ENCODE measurements at places on chromosomes 4 and X. TPM values are rescaled to one million over a fixed set of nuclear protein-coding genes. Genes with fewer than 3 reads are reported as not detected.

- H3K27me3 ChIP-seq, result no peaks in the 10 kb centered on the region
- no peak overlapping the region for H3K27ac ChIP-seq
- DNase-seq, result no peak
These were observed 61.5 kb upstream of the AMOT start for GRCh38 chrX:112901869-112902725.

DNA sequence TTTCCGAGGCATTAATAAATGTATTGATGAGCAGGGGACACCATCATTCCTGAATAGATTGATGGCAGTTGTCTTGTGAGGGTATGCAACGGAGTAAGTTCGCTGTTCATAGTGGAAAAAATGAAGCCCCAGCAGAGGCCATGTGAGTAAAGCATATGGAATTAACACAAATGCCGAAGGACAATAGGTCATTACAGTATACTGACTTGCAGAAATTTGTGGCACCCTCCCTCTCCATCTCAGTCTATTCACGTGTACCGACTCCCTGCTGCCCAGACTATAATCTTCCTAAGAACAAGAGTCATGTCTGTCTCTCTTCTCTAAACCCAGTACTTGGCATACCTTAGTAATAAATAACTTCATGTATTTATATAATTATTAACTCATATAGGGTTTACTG lies 47.1 kb upstream of the PCDH10 start:
- H3K4me1 ChIP-seq, result no peaks in the 10 kb centered on the region
- no peaks in the 10 kb centered on the region for H3K36me3 ChIP-seq
- no peak overlapping the region for H3K27ac ChIP-seq
- H3K27me3 ChIP-seq, result no peaks in the 10 kb centered on the region
- no peak for DNase-seq
- H3K4me3 ChIP-seq, result no peak overlapping the region

GRCh38 chr4:145936997-145937901 lies 1.4 kb downstream of the ZNF827 start:
- H3K27ac ChIP-seq, result peak overlapping the region; percentile 94
- H3K36me3 ChIP-seq, result no peaks in the 10 kb centered on the region
- H3K4me3 ChIP-seq, result peak overlapping the region; percentile 87

DNA sequence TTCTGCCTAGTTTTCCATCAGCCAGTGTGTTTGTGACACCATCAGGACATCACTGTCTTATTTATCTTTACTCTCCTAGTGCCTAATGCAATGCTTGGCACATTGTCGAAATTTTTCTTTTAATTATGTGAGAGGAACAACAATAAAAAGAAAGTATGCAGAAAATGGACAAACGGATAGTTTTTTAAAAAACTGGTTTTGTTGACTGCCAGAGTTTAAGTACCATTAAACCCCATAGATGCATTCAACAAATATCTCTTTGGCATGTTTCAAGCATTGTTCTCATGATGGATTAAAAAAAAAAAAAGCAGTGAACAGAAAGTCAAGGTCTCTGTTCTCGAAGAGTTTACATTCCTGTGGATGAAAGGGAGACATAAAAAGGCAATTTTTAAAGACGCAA lies 398.4 kb downstream of the PPP3CA start:
- H3K4me3 ChIP-seq, result no peak overlapping the region
- no peak overlapping the region for H3K27ac ChIP-seq
- H3K27me3 ChIP-seq, result no peaks in the 10 kb centered on the region
- DNase-seq, result no peak

GRCh38 chrX:150736475-150736874 lies 43.3 kb downstream of the MTMR1 start:
- no peaks in the 10 kb centered on the region for H3K4me1 ChIP-seq
- H3K27ac ChIP-seq, result no peak overlapping the region
- no peak overlapping the region for H3K4me3 ChIP-seq
- no peak for DNase-seq
- H3K27me3 ChIP-seq, result no peaks in the 10 kb centered on the region
- peaks cover 36% of the 10 kb centered on the region for H3K36me3 ChIP-seq

- H3K36me3 ChIP-seq, result no peaks in the 10 kb centered on the region
- H3K4me1 ChIP-seq, result no peaks in the 10 kb centered on the region
- H3K27ac ChIP-seq, result no peak overlapping the region
- no peak overlapping the region for H3K4me3 ChIP-seq
These were observed 98.3 kb downstream of the GK start for GRCh38 chrX:30751497-30751896.

DNA sequence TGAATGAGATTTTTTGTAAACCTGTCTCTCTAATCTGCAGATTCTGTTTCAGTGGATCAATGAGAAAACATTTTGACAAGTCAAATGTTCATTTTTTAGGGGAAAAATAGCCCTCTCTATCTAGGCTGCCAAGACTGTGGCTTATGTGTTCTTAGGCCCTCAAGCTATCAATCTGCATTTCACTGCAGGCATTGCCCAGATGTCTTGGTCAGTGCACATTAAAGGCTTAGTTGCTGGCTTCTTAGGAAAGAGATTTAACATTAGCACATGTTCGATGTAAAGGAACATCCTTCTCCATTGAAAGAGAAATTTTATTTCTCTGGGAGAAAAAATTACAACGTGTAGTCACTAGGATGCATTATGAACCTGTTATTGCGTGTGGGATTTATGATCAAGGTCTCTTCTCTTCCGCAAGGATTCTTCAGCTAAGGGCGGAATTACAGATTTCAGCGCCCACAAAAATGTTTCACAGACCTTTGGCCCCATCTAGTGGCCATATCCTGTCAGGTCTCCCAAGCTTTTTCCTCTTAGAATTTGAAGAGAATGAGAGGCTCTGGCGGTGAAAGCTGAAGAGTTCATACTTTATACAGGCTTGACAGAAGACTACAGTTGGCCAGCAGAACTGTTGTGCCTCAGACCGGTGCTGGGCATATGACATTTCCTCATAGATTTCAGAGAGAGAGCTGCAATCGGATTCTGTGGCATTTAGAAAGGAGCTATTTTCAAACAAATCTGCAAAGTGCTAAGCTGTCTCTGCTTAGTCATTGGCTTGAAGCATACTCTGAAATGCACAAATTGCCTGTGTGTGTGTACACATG lies 144.6 kb upstream of the NOCT start:
- no peak overlapping the region for H3K27ac ChIP-seq
- no peaks in the 10 kb centered on the region for H3K36me3 ChIP-seq
- no peaks in the 10 kb centered on the region for H3K27me3 ChIP-seq
- H3K4me1 ChIP-seq, result peaks cover 6% of the 10 kb centered on the region
- DNase-seq, result peak; percentile 11

GRCh38 chr4:124265701-124266100 lies 446.8 kb downstream of the ANKRD50 start:
- no peak for DNase-seq
- H3K27me3 ChIP-seq, result no peaks in the 10 kb centered on the region
- H3K27ac ChIP-seq, result no peak overlapping the region
- H3K4me1 ChIP-seq, result no peaks in the 10 kb centered on the region
- no peak overlapping the region for H3K4me3 ChIP-seq

GRCh38 chr4:75898536-75898935 lies 3.7 kb downstream of the PPEF2 start:
- no peak overlapping the region for H3K27ac ChIP-seq
- H3K4me1 ChIP-seq, result no peaks in the 10 kb centered on the region
- DNase-seq, result no peak

DNA sequence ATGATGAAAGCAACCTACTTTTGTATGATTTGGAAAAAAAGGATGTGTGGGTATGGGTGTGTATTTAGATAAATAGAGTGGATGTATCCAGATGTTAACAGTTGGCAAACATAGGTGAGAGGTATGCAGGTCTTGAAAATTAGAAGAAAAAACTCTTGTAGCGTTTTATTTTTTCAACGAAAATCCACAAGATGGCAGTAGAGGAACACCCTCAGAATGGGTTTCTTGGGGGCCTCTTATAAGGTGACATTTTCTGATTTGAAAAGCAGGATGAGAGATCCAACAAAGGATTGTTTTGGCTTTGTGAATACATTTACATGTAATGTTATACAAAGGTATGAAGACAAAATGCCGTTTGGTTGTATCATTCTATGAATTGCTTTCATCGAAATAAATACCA lies 68.3 kb downstream of the FMR1NB start:
- no peak overlapping the region for H3K27ac ChIP-seq
- no peak overlapping the region for H3K4me3 ChIP-seq
- no peak for DNase-seq
- no peaks in the 10 kb centered on the region for H3K36me3 ChIP-seq

DNA sequence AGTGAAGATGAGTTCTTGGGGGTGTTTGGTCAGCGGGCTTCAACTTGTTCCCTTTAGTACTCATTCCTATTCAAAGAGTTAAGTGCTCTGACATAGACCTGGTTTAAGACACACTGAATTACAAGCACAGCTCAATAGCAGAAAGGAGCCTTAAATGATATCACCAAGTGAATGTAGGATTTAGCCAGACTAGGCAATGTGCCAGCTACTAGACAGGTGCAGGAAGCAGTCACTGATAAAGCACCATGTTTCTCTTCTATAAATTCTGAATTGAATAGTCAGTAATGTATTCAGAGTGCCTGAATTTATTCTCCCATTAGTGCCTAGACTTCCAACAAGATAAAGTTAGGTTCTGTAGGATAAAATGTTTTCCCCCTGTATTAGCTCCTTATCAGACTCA lies 63.6 kb downstream of the ASB9 start:
- H3K27ac ChIP-seq, result no peak overlapping the region
- no peaks in the 10 kb centered on the region for H3K4me1 ChIP-seq
- H3K27me3 ChIP-seq, result no peaks in the 10 kb centered on the region

DNA sequence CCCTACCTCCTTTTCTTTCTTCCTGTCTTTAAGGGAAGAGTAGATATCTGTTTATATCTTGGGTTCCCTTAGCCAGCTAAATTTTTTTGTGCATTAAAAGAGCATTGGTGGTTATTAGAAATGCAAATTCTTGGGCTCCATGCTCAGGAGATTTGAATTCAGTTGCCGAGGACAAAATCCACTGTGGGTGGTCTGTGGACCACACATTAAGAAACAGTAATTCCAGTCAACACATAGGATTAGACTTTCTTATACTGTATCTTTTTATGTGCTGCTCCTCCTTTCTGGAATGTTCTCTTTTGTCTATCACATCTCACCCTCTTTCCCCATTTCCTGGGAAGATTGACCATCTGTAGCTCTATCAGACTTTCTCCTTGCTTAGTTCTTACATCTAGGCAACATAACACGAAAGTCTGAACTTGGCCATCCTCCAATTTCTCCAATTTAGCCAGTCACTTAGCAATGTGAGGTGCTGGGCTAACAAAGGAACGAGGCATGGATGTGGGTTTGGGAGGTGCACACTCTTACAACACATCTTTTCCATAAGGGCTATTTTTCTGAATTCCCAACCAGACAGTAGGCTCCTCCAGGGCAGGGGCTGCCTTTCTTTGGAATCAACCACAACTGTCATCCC lies 5.3 kb upstream of the PDLIM3 start:
- no peak overlapping the region for H3K27ac ChIP-seq
- H3K4me1 ChIP-seq, result peaks cover 21% of the 10 kb centered on the region
- H3K27me3 ChIP-seq, result no peaks in the 10 kb centered on the region
- no peaks in the 10 kb centered on the region for H3K36me3 ChIP-seq
- H3K4me3 ChIP-seq, result no peak overlapping the region
- DNase-seq, result no peak

DNA sequence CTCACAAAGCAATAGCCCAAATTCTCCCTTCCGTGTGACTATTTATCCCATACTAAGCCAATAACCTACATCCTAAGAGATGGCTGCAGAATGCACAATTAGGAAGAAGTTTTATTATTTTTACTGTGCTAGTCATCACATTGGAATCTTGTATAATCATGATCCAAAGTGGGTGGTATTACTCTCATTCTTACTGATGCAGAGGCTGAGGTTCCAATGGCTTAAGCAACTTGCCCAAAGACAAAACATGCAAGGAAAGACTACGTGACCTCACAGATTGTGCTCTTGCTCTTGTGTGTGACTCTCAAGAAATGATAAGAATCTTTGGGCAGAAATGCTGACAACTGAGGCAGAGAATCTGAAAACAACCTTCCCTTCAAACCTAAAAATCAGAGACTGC lies 212.2 kb downstream of the LDB2 start:
- no peaks in the 10 kb centered on the region for H3K36me3 ChIP-seq
- no peaks in the 10 kb centered on the region for H3K27me3 ChIP-seq
- DNase-seq, result no peak
- H3K27ac ChIP-seq, result no peak overlapping the region
- H3K4me3 ChIP-seq, result no peak overlapping the region
- H3K4me1 ChIP-seq, result no peaks in the 10 kb centered on the region

DNA sequence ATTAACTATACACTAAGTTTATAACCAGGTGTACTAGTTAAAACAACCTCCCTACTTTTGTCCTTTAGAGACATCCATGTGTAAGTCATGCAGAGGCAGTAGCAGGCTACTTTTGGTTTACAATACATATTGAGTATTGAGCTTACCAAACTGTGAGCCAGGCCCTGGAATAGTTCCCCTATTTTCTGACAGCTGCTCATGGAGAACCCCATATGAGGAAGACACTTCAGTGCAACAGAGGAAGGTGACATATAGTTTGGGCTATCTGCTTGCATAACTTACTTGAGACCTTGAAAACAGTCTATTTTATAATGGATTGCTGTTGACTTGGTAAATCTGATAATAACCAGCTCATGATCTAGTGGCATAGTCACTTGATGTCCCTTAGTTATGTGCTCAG lies 190.5 kb downstream of the SH3BGRL start:
- no peak overlapping the region for H3K27ac ChIP-seq
- H3K27me3 ChIP-seq, result no peaks in the 10 kb centered on the region
- no peaks in the 10 kb centered on the region for H3K4me1 ChIP-seq
- H3K36me3 ChIP-seq, result no peaks in the 10 kb centered on the region
- DNase-seq, result no peak
- no peak overlapping the region for H3K4me3 ChIP-seq

GRCh38 chrX:40729598-40730584 lies 5.5 kb downstream of the MED14 start:
- no peak overlapping the region for H3K4me3 ChIP-seq
- no peak for DNase-seq
- H3K27ac ChIP-seq, result peak overlapping the region; percentile 40
- H3K27me3 ChIP-seq, result no peaks in the 10 kb centered on the region

GRCh38 chrX:31092970-31093638 lies 21.3 kb upstream of the FTHL17 start:
- H3K27ac ChIP-seq, result no peak overlapping the region
- no peaks in the 10 kb centered on the region for H3K27me3 ChIP-seq
- no peak overlapping the region for H3K4me3 ChIP-seq
- no peak for DNase-seq

- H3K4me1 ChIP-seq, result no peaks in the 10 kb centered on the region
- H3K4me3 ChIP-seq, result no peak overlapping the region
- no peaks in the 10 kb centered on the region for H3K27me3 ChIP-seq
- no peaks in the 10 kb centered on the region for H3K36me3 ChIP-seq
These were observed 306.9 kb upstream of the SLIT2 start for GRCh38 chr4:19944806-19945205.

DNA sequence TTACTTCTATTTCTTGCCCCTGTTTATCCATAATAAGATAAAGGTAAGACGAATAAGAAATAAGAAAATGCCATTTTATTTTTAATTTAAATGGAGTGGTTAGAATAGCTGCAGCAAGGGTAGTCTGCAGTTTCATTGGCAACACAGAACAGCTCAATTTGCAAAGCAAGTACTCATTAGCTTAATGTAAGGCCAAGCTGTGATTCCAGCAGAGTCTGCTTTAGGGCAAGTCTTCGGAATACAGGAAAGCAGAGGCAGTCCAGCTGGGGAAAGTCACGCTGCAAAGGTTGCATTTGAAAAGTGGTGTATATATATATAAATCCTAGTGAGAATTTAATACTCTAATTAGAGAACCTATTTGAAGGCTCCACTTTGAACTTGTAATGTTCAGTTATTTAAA lies 59.0 kb downstream of the ANXA10 start:
- H3K36me3 ChIP-seq, result no peaks in the 10 kb centered on the region
- H3K4me3 ChIP-seq, result no peak overlapping the region
- no peak for DNase-seq
- no peak overlapping the region for H3K27ac ChIP-seq
- H3K4me1 ChIP-seq, result no peaks in the 10 kb centered on the region

Gene AREG
- total RNA-seq, result 4.0 TPM

Gene PDCL2
- not detected for total RNA-seq

Gene RASL11B
- not detected for total RNA-seq

Gene HS6ST2
- total RNA-seq, result 2.8 TPM
